Smooth muscle cell of trachea (primary cell): ENCODE measurements at places on chromosomes 5 and 9. TPM values are rescaled to one million over a fixed set of nuclear protein-coding genes. Genes with fewer than 3 reads are reported as not detected.

The LCN1 gene
- total RNA-seq: not detected in 2 replicates

The UBQLN1 gene
- total RNA-seq: 110 and 111 TPM in 2 replicates

The TRIM7 gene
- total RNA-seq: 5.3 and 6.3 TPM in 2 replicates

The PCDHA12 gene
- total RNA-seq: under 0.01 TPM in 1 of 2 replicates, not detected in the other

The B4GALT1 gene
- total RNA-seq: 31.1 and 32.3 TPM in 2 replicates

The SPOUT1 gene
- total RNA-seq: 17.9 and 22.0 TPM in 2 replicates

The TAF11L10 gene
- total RNA-seq: not detected in 2 replicates

The HAVCR1 gene
- total RNA-seq: 0.17 TPM in 1 of 2 replicates, not detected in the other

The GFI1B gene
- total RNA-seq: 0.17 TPM in 1 of 2 replicates, not detected in the other

The IL4 gene
- not detected in 2 replicates for total RNA-seq

The ACER2 gene
- total RNA-seq: 1.6 and 3.6 TPM in 2 replicates

The CBY3 gene
- not detected in 2 replicates for total RNA-seq

The CNTFR gene
- 0.44 TPM in 1 of 2 replicates, not detected in the other for total RNA-seq

The LIFR gene
- 23.4 and 29.8 TPM in 2 replicates for total RNA-seq

The PCDHA1 gene
- under 0.01 TPM in 1 of 2 replicates, not detected in the other for total RNA-seq

The LMBRD2 gene
- 10.1 and 12.2 TPM in 2 replicates for total RNA-seq

The IL3 gene
- total RNA-seq: not detected in 2 replicates

The HACD4 gene
- 13.4 and 16.3 TPM in 2 replicates for total RNA-seq

The GHR gene
- 2.8 and 3.5 TPM in 2 replicates for total RNA-seq

The PCDHA9 gene
- under 0.01 TPM in 2 replicates for total RNA-seq

The GPR107 gene
- total RNA-seq: 31.1 and 37.2 TPM in 2 replicates

The ARID3C gene
- total RNA-seq: not detected in 2 replicates

The PKN3 gene
- total RNA-seq: 1.9 and 2.3 TPM in 2 replicates

The AIF1L gene
- total RNA-seq: 3.1 and 6.8 TPM in 2 replicates

The EMB gene
- total RNA-seq: 8.3 and 13.7 TPM in 2 replicates

The PCDHGA7 gene
- total RNA-seq: 5.4 and 8.4 TPM in 2 replicates
